ENCODE measurements at places on chromosomes 6 and 20.
A peak's percentile ranks its signal among the peaks of the same experiment; 100 is the strongest.

DNA sequence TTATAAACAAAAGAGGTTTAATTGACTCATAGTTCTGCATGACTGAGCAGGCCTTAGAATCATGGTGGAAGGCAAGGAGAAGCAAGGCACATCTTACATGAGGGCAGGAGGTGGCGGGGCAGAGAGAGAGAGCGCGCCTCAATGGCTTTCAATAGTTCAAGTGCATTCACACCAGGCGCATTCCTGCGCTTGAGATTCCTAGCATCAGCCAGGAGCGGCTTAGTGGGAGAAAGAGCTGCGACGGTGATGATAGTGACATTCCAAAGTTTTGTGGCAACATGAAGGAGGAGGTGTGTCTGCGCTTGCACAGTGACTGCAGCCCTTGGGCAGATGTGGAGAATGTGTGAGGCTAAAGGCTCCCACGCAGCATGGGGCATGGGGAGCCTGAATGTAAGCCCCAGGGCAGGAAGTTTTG lies 25.0 kb upstream of the EMILIN3 start:
- DNase-seq: no peak

GRCh38 chr6:15436451-15436850 lies 190.6 kb downstream of the JARID2 start:
- no peak for DNase-seq

GRCh38 chr6:130366107-130367005 lies 539 bp downstream of the TMEM200A start:
- peak; percentile 94 for DNase-seq

- DNase-seq: no peak
Measured at GRCh38 chr20:8811801-8812594, 256.9 kb upstream of the PLCB4 start.

- no peak for DNase-seq
Measured at GRCh38 chr6:2542858-2543218, 207.9 kb downstream of the MYLK4 start.

DNA sequence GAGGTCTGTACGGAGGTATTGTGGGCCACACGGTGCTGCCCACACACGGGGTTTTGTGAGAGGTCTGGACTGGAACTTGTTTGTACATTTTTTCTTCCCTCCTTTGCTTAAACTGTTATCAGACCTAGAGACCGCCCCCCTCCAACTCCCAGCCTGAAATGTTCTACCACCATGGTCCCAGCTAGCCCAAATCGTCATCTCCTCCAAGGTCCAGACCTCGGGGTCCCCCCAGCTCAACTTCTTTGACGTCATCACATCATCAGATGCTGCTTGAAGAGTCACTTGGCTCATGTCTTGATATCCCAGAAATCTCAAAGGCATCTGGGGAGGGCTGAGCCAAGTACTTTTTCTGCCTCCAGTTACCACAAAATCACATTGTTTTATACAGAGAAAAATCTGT lies 2.8 kb upstream of the CCDC170 start:
- no peak for DNase-seq

GRCh38 chr20:50920997-50921396 lies 10.2 kb downstream of the ADNP start:
- no peak for DNase-seq

GRCh38 chr20:50813801-50814200 lies 18.9 kb downstream of the BCAS4 start:
- DNase-seq: no peak

- no peak for DNase-seq
Measured at GRCh38 chr6:15176816-15177370, 69.0 kb upstream of the JARID2 start.

DNA sequence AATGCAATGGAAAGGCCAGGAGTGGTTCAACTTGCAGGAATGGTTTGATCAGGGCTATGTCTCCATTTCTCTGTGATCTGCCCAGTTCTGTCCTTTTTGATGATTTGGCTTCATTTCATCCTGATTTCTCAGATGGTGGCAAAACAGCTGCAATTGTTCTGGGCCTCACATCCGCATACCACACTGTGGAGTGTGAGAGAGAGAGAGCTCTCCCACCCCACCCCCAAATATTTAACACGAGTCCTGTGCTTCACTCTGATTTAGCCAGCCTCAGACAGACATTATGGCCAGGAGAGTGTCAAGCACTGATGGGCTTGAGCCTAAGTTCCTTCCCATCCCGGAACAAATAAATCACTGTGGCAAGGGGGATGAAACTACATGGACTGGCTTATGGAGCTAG lies 284.6 kb downstream of the CDC5L start:
- no peak for DNase-seq

DNA sequence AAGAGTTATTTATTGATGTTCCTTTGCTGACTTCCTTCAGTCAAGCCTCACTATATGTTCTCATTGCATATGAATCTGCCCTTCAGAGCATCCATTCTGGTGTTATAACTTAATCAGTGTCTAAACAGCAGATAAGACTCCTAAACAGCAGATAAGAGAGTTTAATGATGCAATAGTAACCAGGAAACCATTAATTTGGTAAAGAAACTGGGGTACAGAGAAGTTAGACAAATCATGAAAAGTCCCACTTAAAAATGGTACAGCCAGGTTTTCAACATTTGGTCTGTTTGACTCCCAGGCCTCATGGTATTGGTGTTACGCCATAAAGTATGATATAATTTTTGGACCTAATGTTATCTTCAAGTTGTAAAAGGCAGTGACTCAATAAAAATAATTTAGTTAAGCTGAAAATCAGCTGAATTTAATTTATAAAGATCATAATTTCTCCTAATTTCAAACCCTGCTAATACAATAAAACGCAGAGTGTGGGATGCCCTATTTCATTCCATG lies 127.4 kb upstream of the DST start:
- DNase-seq: no peak

DNA sequence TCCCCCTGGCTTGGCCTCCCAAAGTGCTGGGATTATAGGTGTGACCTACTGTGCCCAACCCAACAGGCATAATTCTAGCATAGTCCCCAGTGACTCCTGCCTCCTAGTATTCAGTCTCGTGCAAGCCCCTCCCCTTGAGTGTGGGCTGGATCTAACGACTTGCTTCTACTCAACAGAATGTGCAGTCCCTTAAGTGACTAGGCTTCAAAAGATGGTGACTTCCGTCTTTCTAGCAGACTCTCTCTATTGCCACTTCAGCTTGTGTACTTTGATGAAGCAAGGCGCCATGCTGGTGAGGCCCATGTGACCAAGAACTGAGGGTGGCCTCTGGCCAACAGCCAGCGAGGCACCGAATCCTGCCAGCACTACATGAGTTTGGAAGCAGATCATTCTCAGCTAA lies 109.6 kb upstream of the TRAF3IP2 start:
- no peak for DNase-seq

DNA sequence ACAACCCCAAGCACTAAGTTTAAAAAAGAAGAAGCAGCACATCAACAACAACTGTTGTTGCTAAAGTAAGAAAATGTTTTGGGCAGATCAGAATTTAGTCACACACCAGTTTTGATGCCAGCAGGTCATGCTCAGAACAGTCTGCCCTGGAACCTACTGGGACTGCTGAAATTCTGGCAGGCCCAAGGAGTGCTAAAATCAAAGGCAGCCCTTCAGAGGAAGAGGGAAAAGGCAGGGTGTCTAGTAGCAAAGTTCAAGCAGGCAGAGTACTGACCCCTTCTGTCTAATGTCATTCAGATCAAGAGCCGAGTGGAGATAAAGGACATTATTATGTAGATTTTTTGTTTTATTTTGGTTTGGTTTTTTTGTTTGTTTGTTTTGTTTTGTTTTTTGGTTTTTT lies 96.6 kb upstream of the LOC128125822 start:
- DNase-seq: no peak

DNA sequence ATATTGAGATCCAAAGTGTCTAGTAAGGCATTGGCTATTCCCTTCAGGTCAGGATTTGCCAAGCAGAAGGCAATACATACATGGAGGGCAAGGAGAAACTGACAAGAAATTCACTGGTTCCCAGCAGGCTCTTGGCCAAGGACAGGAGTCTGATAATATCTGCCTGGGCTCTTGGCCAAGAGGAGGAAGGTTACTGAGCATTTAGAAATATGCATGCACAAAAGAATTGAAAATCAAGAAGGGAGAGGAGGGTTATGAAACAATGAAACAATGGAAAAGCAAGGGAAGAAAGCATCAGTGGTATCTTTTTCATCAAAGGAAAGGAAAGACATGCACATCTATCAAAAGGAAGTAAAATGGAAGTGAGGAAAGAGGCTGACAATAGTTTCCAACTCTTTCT lies 42.4 kb downstream of the ARHGAP18 start:
- no peak for DNase-seq

DNA sequence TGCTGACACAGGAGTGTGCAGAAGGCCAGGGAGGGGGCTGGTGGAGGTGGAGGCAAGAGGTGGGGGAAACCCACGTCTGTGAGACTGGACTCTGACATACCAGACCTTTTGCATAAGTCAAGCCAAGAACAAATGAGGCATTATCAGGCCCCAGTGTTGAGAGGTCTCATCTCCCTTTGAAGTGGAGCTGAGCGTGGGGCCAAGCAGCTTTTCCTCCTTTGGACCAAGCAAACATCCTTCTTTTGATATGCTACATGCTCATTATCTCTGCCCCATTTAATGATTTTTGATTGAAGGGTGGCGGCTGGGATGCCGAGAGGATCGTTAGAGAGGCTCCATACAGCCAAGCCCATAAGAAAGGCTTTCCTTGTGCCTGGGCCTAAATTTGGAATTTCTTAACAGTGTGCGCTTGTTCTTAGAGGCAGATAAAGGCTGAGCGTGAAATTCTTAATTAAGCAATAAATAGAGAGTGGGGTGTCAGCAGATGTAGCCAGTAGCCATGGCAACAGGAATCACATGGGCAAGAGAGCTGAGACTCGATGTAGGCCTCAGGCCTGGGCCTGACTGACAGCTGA lies 244.5 kb downstream of the PKHD1 start:
- DNase-seq: no peak

GRCh38 chr6:143215363-143215762 lies 154.7 kb downstream of the AIG1 start:
- DNase-seq: no peak

GRCh38 chr20:32636283-32636682 lies 37.5 kb downstream of the C20orf203 start:
- DNase-seq: no peak

DNA sequence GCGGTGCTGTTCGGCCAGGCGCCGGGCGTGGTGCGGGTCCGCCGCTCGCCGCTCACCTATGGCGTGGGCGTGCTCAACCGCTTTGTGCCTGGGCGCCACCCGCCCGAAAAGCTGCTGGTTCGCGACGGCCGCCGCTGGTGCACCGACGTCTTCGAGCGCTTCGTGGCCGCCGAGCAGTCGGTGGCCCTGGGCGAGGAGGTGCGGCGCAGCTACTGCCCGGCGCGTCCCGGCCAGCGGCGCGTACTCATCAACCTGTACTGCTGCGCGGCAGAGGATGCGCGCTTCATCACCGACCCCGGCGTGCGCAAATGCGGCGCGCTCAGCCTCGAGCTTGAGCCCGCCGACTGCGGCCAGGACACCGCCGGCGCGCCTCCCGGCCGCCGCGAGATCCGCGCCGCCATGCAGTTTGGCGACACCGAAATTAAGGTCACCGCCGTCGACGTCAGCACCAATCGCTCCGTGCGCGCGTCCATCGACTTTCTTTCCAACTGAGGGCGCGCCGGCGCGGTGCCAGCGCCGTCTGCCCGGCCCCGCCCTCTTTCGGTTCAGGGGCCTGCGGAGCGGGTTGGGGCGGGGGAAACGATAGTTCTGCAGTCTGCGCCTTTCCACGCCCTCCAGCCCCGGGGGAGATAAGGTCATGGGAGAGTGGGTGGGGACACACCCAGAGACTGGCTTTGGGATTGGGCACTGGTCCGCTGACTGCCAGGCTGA lies 15.7 kb downstream of the ADISSP start:
- no peak for DNase-seq

- no peak for DNase-seq
Measured at GRCh38 chr6:166541876-166542579, 44.5 kb downstream of the RAMACL start.

GRCh38 chr6:12008366-12009179 lies 3.5 kb upstream of the HIVEP1 start:
- DNase-seq: peak; percentile 65

DNA sequence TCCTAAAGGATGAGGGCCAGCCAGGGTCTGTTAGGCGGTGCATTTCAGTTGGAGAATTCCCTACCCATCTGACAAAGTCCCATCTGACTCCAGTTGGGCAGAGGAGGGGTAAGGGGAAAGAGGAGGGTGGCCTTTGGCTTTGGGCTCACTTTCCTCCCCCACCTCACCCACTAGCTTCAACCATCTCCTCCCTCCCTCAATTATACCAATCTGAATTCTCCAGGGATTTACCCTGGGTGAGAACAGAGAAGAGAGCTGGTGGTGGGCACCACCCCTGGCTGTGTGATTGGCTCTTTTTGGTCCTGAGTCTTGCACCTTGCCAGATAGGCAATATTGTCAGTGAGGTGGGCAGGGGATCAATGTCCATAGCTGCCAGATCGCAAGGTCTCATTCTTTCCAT lies 3.2 kb downstream of the HMGA1 start:
- DNase-seq: no peak

GRCh38 chr20:57403216-57403615 lies 12.0 kb downstream of the RBM38 start:
- DNase-seq: no peak

GRCh38 chr6:56808871-56809359 lies 146.0 kb upstream of the BEND6 start:
- DNase-seq: no peak

GRCh38 chr6:111057074-111057752 lies 30.1 kb upstream of the SLC16A10 start:
- DNase-seq: peak; percentile 72

- DNase-seq: no peak
Measured at GRCh38 chr6:115271434-115271833, 789.3 kb downstream of the FRK start.

DNA sequence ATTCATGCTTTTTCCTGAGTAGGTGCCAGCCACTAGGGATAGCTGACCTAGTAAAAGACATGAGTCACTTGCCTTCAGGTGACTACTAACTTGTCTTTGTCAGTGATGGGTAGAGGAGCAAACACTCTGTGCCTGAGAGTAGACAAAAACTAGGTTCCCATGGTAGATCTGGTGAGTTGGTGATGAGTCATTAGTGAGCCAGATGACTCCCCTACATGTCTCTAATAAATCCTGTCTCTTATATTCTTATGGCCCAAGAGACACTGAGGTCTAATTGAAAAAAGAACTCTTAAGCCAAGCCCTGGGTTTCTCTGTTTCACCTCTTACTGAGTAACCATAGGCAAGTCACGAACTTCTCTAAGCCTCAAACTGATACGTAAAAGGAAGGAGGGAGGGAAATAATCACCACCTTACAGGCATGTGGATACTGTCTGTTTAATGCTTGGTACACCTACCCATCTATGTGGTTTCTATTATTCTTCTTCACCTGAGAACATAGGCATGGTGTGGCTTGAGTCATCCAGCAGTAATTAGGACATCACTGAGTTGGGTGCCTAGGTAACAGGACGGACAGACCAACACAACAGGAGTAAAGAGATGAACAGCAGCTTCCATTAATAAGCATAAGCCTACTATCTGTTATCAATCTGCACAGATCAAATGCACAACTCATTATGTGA lies 20.3 kb downstream of the TTPAL start:
- no peak for DNase-seq

- DNase-seq: no peak
Measured at GRCh38 chr6:168030908-168031307, 33.4 kb downstream of the KIF25 start.
